ENCODE measurements at places on chromosomes 6 and 20.

DNA sequence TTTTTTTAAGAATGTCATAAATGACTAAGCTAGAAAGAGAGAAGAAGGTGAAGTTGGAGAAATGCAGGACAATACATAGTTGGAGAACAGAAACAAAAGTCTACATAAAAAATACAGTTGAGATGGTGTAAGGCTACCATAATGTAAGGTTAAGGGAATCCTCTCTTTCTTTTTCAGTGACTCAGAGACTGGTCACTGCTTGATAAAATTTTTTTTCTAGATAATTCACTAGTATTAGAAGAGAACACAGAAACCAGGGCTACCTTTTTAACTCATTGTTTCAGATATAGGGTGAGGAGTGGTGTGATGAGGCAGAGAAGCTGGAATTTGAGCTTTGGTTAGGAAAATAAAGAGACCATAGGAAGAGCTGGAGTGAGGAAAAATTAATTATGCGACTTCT, 18.2 kb upstream of the EDN1 start:
- no peak for DNase-seq

DNA sequence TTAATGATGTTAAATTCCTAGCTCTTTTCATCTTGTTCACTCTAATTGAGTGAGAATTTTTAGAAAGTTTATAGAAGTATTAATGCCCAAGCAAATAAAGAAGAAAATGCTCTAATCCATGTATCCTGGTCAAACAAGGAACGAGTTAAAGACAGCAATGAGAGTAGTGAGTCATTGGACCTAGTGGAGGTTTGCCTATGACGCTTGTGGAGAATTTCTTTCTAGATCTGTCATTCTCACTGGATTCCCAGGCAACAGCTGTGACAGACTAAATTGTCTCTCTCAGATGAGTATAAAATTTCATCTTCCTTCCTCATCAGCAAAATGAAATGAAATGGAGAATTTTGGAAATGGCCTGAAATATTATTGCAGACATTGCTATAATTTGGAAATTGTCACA, 127.9 kb downstream of the COL19A1 start:
- peak; percentile 6 for DNase-seq

DNA sequence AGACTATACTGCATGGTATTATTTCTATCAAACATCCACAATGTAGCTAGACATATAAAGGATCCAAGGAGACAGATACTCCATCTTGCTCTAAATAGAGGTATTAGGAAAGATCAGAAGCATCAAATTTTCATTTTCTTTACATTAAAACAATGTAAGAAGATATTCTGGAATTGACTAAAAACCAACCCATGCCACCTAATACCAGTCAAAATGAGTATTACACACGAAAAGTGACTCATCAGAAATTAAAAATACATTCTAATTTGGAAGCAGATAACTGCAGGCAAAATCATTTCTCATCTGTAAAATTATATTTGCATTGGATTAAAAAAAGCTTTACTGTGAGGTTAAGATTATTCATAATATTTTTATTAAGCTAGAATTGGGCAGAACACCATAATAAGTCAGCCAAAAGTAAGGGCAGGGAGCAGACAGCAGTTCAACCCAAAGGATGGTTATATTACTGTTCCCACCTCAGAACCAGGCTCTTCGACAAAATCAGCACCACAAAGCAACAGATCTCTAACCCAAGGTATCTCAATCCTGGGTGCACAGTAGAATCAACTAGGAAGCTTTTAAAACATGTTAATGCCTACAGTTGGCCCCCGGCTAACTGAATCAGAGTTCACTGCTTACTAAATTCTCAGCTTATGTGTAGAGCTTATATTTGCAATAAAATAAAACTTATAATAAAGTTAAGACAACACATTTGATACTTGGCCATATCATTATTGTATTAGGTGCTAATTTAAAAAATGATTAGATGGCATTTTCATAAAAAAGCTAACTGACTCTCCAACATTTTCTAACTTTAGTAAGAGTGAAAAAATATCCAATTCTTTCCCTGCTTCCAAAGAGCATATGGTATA, 35.2 kb downstream of the SAMD3 start:
- DNase-seq = no peak

DNA sequence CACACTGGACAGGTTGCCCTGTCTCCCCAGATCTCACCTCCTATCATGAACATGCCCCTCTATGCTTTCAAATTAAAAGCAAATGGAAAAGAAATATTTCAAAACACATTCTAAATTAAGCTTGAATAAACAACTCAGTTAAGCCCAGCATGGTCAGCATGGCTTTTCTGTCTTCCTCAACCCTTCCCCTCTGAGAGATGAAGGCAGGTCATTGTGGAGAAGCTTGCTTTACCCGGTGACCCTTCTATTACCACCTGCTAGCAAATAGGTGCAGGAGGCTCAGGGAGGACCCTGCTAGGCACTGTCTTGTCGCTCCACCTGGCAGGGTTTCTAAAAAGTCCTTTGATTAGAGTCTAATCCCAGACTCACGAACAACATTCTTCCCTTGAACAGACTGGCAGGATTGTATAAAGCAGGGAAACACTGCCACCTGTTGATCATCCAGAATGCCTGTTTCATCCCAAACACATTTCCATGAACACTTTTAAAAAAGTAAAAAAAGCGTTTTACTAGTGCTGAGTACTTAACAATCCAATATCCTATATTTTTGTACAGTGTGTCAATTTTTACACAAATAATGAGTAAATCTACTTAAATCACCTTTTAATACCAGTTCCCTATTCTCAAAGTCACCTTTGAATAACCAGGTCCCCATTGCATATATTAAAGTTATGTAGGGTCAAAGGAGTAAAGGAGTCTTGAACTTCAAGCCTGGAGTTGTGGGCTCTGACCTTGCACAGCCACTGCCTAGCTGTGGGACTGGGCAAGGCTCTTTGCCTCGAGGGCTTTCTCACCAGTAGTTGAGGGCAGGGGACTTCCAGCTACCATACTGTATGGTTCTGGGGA, 75.5 kb downstream of the GPR6 start:
- DNase-seq = peak; percentile 79

- no peak for DNase-seq
Measured at GRCh38 chr6:11714116-11714797, 64.3 kb downstream of the ADTRP start.

- DNase-seq = no peak
Measured at GRCh38 chr20:57930351-57930750, 220.5 kb upstream of the PMEPA1 start.

- DNase-seq = no peak
Measured at GRCh38 chr6:134201716-134202115, 116.2 kb downstream of the SGK1 start.

- peak; percentile 62 for DNase-seq
Measured at GRCh38 chr20:61436667-61437279, 184.7 kb downstream of the CDH4 start.

GRCh38 chr6:42564506-42564825, 637 bp downstream of the UBR2 start:
- no peak for DNase-seq

- DNase-seq = peak; percentile 73
Measured at GRCh38 chr20:23147964-23148730, 62.0 kb upstream of the CD93 start.

- no peak for DNase-seq
Measured at GRCh38 chr6:49384904-49385303, 78.1 kb downstream of the MMUT start.

- no peak for DNase-seq
Measured at GRCh38 chr6:4640139-4640538, 136.1 kb upstream of the CDYL start.

GRCh38 chr6:155158030-155158843, 105.6 kb upstream of the CLDN20 start:
- DNase-seq = peak; percentile 50

GRCh38 chr6:17656644-17657043, 50.1 kb downstream of the NUP153 start:
- DNase-seq = no peak

GRCh38 chr20:854601-855000, 21.1 kb downstream of the FAM110A start:
- no peak for DNase-seq

DNA sequence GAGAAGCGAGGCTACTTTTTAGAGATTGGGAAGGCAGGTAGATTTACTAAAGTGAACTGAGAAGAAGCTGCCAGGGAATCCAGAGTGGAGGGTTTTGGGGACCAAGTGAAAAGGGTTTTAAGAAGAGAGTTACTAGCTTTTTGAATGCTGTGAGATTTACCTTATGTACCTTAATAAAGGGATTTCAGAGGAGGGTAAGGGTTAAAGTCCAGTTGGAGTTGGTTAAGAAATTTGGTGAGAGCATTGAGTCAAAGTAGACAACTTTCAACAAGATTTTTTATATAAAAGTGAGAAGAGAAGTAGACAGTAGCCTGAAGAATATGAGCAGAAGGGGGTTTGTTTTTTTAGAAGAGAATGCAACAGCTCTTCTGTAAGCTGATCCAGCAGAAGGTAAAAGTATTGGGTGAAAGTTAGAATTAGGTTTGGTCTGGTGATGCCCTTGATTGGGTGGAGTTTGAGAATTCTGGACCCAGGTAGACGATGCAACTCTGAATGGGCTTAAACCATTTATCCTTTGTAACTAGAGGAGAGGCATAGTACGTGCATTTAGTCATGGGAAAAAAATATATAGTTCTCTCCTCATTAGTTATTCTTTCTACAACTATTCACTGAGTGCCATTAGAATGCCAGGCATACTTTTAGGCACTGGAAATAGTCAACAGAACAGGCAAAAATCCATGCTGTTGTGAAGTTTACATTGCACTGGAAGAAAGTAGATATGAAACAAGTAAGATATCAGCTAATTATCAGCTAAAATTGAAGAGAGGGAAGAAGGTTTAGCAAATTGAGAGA, 44.8 kb downstream of the ATRN start:
- no peak for DNase-seq

DNA sequence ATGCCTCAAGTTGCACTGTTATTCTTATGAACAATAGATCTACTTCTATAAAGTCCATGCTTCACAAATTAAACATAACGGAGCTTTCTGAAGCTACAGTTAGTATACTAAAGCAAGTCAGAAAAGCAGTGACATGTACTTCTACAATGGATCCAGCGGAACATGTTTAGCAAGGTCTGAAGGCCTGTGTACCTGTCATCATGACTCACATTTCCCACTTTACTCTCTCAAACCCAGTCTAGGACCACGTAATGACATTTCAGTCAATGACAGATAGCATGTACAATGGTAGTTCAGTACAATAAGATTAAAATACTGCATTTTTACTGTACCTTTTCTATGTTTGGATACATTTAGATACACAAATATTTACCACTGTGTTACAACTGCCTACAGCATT, 132.1 kb downstream of the MMS22L start:
- DNase-seq = no peak

DNA sequence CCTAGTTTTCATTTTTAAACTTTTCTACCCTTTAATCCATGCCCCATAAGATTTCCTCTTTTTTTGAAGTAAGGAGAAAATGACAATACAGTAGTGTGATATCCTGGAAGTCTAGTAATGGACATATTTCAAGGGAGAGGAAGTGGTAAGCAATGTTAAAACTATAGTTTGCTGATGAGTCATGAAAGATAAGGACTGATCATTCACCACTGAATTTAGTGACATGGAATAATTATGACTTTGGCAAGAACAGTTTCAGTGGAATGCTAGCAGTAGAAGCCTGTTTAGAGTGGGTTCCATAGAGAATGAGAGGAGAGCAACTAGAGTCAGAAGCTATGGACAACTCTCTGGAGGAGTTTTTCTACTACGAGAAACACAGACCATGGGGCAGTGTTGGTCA, 24.9 kb upstream of the SLC2A12 start:
- no peak for DNase-seq

DNA sequence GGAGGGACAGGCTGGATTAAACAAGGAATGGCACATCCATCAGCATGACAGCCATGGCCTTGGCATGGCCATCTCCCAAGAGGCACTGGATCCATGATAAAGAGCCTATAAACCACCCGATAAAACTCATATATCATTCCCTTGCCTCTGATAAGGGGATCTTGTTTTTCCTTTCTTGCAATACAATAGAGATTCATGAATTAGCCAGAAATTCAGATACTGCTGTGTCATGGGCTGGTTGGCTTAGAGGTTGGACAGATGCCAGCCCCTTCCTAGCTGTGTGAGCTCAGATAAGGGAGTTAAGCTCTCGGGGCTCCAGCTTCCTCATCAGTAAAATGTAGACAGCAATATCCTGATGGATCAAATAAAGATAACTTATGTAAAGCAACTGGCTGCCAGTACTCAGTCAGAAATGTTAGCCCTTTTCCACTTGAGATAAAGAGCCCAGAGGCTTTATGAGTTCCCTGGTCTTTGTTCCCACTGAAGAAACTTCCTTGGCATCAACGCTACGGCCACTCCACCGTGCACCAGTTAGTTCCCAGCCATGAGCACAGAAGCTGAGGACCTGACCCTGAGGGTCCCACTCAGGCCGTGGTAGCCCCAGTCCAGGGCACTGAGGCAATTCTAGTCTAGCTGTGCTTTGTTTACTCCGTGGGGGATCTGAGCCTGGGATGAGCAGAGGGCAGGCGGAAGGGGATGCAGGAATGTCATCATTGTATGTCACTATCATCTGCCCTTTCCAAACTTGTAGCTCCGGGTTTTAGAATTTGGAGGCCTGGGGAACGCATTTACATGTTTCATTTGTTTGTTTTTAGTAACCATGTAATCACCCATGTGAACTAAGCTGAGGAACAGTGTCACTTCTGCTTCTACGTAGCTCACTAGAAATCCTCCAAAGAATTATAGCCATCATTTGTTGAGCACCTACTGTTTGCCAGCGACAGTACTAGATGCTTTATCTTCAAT, 67.2 kb upstream of the TBC1D7 start:
- DNase-seq = peak; percentile 63

GRCh38 chr6:104558746-104559145, 301.0 kb downstream of the HACE1 start:
- DNase-seq = no peak

GRCh38 chr20:51399006-51399890, 143.3 kb downstream of the NFATC2 start:
- DNase-seq = no peak

- DNase-seq = no peak
Measured at GRCh38 chr20:10051185-10051584, 16.4 kb downstream of the ANKEF1 start.

DNA sequence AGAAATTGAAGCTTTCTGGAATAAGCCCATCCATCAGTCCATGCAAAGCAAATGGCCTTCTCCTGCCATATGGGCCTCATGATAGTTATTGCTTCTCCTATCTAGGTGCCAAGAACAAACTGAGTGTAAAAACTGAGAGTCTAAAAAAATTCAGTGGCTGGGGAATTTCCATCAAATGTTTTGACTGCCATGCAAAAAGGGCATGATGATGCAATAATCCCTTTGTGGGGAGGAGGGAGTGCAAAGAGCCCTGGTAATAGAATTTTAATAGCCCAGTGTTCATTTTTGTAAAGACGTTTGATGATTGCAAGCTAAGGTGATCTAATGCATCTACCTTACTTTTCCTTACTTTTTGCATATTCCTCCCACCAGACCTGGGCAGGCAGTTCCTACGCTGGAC, 683.7 kb downstream of the EPM2A start:
- DNase-seq = no peak

DNA sequence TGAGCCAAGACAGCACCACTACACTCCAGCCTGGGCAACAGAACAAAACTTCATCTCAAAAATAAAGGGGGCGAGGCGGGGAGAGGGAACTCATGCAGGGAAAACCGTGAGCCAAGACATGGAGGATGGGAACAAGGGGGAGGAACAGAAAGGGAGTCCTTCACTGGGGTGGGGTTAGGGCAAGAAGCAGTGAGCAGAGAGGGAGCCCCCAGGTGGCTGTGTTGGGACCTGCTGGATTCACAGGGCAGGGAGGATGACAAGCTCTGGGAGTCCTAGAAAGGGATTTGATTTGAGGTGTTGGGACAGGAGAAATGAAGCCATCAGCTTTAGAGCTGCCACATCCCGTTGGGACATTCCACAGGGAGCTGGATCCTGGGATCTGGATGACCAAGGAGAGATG, 90.6 kb upstream of the TOP1 start:
- no peak for DNase-seq

- no peak for DNase-seq
Measured at GRCh38 chr6:37008484-37009465, 3.3 kb downstream of the FGD2 start.

Measured in AG08395 (cell line).